Psoas muscle (tissue), 8 donors: ENCODE measurements at places on chromosomes 1 and 21. TPM values are rescaled to one million over a fixed set of nuclear protein-coding genes. Genes with fewer than 3 reads are reported as not detected.
A peak's percentile ranks its signal among the peaks of the same experiment; 100 is the strongest.

TMEM240 gene
- total RNA-seq: 1.3 TPM

RNU1-4 gene
- total RNA-seq: 1,745 TPM

C8A gene
- not detected for total RNA-seq

PDZK1 gene
- 0.52 TPM for total RNA-seq

FCGR3B gene
- total RNA-seq: 3.9 TPM

KRTAP12-2 gene
- not detected for total RNA-seq

CHI3L2 gene
- 0.42 TPM for total RNA-seq

CD48 gene
- total RNA-seq: 1.2 TPM

RAB3B gene
- 0.04 TPM for total RNA-seq

TMEM82 gene
- not detected for total RNA-seq

ITGB2 gene
- 11.7 TPM for total RNA-seq

C4BPB gene
- total RNA-seq: 0.48 TPM

CDK11A gene
- 36.6 TPM for total RNA-seq

FAM89A gene
- total RNA-seq: 3.7 TPM

DNA sequence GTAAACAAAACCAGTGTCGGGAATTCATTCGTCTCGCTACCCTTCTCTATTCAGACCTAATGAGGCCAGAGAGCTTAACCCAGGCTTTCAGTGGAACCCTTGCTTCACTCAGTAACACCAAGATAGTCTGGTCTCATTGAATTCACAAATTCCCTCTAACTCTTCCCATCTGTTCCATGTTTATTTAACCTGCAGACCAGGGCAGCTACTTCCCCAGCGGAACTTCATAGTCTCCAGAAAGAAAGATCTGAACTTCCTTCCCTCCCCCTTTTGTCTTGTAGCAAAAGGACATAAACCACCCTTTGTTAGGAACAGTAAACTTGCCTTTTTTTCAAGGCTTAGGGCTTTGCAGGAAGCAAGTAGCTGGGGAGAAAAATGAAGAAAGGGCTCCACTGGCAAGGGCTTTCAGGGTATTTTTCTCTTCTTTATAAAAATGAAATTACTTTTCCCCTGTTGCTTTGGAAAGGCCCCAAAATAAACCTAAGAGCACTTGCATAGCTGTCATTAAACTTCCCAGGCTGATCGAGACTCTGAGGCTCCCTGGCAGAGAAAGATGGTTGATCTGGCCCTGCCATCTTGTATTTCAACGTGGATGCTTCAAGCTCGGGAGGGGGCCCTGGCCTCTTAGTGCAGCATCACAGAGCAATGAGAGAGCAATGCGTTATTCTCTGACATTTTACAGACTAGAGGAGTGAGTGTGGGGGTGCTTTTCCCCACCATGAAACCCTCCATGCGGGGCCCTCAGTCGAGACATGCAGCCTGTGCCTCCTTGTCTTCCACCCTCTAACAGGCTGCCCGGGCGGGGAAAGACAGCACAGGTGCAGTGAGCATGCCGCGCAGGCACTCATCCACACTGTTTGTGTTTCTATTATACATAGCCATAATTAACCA is 30.0 kb downstream of the MIS18A start:
- DNase-seq: no peak

DNA sequence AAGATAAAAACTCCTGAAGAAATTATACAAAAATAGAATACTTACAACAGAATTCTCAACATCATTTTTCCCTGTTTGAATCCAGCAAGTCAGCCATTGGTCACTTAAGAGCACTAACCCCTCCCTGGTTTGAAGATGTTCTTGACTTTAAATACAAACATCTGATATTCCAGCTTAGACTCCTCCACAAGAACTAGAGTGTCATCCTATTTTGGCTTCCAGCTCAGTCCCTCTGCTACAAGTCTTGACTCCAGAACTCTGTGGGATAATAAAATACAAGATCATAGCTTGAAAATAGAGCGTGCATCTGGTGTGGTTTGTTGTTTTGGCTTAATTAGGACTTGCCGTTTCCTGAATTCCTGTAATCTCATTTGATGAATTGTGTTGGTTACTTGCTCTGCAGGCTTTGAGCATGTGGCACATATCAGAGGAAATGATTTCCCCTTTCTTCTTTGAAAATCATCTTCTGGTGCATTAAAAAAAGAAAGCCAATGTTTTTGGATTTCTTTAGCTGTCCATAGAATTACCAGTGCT is 63.7 kb upstream of the DPT start:
- DNase-seq: no peak

- DNase-seq: peak; percentile 39
Observed at GRCh38 chr21:45409466-45410150, 4.6 kb downstream of the COL18A1 start.

DNA sequence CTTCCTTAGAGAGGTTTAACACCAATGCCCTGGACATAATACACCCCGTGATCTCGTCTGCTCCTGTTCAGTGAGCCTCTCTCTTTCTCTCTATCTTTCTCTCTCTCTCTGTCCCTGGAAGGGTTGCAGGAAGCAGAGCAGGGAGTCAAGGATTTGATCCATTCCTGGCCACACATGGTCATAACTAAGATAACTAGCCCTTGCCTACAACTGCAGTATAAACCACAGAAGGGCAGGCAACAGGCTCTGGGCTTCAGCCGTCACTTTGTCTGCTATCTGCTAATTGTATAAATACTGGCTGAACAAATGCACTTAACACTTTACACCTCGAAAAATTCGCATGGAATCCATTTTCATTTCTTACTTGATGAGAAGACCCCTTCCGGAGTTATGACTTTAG is 357.5 kb upstream of the RUNX1 start:
- DNase-seq: no peak

DNA sequence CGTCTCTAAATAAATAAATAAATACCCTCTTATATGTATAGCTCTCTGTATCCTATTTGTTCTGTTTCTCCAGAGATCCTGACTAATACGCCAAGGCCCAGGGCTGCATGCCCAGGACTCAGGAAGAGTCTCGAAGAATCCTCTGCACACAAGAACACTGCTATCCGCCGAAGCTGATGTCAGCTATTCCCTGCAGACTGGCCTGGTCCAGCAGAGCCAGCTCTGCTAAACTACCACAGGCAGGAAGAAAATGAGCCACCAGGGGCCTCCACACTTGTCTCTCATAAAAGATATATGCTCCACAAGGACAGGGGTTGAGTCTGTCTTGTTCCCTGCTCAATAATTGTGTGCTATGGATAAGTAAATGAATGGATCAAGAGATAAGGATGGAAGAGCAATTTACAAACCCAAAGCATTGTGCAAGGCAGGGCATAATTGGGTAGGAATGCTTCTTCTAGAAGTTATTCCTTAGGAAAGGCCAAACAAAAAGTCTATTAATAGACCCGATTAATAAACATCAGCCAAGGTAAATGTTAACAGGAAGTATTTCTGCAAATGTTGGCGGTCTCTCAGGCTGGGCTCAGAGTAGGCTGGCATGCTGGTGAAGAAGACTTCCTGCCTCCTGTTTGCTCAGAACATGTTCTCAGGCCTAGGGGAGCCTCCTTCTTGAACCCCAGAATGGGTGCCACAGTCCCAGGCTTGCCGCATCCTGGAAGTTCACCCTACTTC is 26.3 kb upstream of the MAN1C1 start:
- peak; percentile 74 for DNase-seq

- DNase-seq: peak; percentile 42
Observed at GRCh38 chr1:248841702-248842395, 3.8 kb downstream of the ZNF672 start.

- DNase-seq: no peak
Observed at GRCh38 chr21:38257667-38258066, 876 bp downstream of the KCNJ15 start.

DNA sequence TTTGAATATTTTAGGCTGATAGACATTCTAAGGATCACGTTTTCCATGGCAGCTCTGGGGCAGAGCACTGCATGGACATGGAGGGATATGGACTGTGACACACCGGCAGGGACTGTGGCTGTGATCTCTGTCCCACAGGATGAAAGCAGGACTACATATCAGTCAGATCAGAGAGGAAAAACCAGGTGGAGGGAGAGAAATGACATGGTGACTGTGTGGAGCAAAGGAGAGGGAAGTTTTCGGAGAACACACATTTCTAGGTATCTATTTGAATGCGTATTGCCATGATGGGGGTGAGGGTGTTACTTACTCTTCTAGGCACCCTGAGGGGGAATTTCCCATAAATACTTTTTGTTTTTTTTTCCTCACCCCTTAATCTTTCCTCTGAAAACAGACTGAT is 3.2 kb upstream of the CD1C start:
- no peak for DNase-seq

GRCh38 chr1:117857418-117857817 is 72.0 kb downstream of the GDAP2 start:
- no peak for DNase-seq

DNA sequence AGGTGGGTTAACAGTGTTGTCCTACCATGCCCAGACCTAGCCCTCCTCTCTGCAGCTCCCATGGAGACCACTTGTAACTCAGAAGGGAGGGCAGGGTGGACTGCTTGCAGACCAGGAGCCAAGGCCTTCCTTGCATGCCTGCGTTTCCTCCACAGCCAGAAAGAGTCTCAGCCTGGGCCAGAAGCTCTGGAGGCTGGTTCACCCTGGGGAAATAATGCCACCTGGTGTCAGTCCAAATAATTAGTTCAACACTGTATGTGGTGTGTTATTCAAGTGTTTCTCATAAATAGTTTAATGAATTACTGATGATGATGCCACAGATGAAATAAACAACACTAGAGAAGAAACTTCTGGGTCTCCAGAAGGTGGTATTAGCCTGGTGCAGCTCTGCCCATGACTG is 16.9 kb upstream of the VANGL1 start:
- DNase-seq: no peak

DNA sequence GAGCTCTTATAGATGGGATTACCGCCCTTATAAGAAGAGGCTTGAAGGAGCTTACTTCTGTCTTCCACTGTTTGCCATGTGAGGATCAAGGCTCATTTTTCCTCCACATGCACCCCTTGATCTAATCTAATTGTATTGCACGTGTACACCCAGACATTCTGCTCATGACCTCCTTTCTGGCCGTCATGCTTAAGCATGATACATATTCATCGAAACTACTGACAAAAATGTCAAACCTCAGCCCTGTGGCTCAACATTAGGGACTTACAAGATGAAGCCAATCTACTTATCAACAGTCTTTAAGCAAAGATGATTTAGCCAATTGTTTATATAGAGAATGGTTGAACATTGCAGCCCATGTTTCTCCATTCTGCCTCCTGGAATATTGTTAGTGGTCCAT is 127.6 kb downstream of the XCL2 start:
- no peak for DNase-seq

DNA sequence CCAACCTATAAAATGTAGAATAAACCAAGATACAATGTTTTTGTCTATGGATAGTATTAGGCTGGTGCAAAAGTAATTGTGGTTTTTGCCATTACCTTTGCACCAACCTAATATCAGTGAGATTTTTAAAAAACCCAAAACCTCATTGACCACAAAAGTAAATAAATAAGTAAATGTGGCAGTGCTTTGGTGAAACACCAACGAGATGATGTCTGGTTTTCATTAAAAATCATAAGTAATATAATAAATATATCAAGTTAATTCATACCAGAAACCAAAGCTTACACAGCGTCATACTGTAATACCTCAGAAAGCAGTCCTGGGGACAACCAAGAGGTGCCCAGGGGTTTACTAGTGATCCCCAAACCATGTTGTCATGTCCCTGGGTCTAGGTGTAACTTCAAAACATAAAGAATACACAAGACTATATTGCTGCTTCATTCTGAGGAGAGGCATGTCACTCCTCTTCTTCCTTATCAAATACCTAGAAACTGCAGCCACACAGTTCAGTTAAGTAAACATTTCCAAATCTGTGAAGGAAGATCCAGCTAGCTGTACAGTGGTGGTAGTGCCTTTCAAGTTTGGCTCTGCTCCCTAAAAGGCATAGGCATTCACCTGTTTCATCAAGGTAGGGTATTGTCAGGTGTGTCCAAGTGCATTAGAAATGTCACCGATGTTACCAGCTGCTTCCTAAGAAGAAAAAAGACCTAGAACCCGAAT is 51.6 kb upstream of the ZC3H11B start:
- no peak for DNase-seq

GRCh38 chr1:79899914-79900313 is 893.4 kb upstream of the ADGRL4 start:
- no peak for DNase-seq

DNA sequence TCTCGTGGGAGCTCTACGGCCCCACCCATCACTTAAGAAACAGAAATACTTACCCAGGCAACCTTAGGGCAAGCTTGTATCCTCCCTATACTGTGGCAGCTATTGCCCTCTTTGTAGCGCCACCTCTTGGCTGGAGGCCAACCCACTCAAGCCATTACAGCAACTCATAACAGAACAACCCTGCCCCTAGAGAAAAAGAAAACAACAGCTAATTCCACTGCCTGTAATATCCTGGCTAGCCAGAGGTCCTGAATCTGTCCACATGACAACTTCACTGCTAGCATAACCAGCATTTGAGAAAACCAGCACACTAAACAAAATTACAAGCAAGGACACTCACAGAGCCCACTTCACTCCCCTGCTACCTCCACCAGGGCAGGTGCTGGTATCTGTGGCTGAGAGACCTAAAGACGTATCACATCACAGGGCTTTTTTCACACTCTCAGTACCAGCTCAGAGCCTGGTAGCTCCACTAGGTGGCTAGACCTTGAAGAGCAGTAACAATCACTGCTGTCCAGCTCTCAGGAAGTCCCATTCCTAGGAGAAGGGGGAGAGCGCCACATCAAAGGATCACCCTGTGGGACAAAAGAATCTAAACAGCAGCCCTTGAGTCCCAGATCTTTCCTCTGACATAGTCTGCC is 14.5 kb upstream of the MX1 start:
- no peak for DNase-seq

- DNase-seq: no peak
Observed at GRCh38 chr1:33626801-33627200, 154.4 kb downstream of the ZSCAN20 start.

- DNase-seq: no peak
Observed at GRCh38 chr1:147515045-147515869, 26.0 kb upstream of the BCL9 start.

DNA sequence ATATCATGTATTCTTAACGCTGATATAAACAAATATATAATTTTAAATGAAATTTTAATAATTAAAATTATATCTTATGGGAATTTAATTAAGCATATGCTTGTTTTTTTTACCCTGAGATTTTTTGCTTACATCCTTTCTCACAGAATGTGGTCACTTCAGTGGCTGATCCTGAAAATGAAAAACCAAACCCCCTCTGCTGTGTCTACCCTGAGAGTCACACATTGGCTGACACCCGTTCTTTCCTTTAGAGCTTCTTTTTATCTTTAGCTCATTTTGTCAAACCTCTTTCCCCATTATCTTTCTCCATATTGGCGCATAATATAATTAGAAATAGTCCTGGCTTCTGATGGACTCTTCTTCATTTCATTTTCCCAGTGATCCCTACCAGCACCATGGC is 10.8 kb upstream of the CACYBP start:
- no peak for DNase-seq

GRCh38 chr1:71269179-71269578 is 188.3 kb upstream of the ZRANB2 start:
- DNase-seq: no peak

GRCh38 chr1:57067863-57068262 is 102.0 kb upstream of the C8B start:
- DNase-seq: no peak

GRCh38 chr1:94031154-94031553 is 89.8 kb downstream of the ABCA4 start:
- no peak for DNase-seq

- DNase-seq: no peak
Observed at GRCh38 chr21:45825219-45825618, 156.4 kb upstream of the COL6A1 start.

- DNase-seq: no peak
Observed at GRCh38 chr1:44543786-44544185, 130.5 kb downstream of the TMEM53 start.
